Esophagus squamous epithelium (tissue), 5 donors: ENCODE measurements at places on chromosomes 3 and 15.

DNA sequence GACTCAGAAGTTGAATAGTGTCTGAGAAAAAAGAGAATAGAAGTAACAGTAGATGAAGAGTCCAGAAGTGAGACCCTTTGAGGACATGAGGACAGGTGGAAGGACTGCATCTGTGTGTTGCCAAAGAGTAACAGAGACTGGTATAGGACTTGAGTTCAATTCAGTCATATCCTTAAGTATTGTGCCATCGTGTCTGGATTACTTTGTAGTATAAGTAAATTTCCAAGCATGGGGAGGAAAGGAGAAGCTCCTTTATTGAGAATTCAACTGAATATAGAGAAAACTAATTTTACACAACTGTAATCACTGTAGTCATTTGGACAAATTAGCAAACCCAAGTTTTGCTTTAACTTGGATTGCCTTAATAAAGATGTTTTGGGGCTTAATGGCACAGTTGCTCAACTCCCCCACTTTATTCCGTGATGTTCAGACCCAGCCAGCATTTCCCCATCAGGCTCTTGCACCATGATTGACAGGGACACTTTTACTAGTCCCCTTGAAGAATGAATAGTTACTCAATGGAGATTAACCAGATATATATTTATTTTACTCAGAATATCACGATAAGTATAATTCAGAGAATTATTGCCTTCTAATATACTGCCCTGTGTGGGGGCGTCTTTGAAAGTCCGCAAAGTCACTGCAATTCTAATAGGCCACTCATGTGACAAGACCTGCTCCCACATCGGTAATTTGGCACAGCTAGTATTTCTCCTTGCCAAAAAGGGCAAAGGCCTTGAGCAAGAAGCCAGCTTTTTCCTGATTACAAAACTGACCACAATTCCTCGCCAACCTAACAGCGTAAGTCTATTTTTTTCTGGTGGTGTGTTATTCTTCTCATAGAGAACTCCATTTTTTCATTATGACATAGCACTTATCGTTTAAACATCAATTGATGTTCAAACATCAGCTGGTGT, 61.3 kb downstream of the PPARG start:
- DNase-seq = no peak

- no peak for DNase-seq
These were observed 31.6 kb downstream of the MESD start for GRCh38 chr15:80957976-80958375.

GRCh38 chr3:98966862-98967546, 65.5 kb upstream of the DCBLD2 start:
- no peak for DNase-seq

DNA sequence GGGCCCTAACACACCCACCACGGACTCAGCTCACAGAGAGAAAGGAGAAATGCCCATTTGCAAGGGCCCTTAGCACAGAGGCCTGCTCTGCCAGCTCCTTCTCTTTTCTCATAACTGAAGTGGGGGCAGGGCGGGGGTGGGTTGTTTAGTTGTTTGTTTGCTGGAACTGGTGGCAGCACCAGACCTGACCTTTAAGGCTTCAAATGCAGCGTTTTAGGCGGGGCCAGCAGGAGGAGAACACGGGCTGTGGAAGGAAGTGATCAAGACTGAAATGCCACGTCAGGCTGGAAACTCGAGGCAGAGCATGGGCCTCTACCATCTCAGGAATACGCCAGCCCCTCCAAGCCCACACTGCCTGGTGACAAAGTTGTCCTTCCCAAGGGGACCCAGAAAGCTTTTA, 9.3 kb downstream of the CACNA2D2 start:
- no peak for DNase-seq

GRCh38 chr3:135017003-135017893, 222.2 kb downstream of the EPHB1 start:
- no peak for DNase-seq

DNA sequence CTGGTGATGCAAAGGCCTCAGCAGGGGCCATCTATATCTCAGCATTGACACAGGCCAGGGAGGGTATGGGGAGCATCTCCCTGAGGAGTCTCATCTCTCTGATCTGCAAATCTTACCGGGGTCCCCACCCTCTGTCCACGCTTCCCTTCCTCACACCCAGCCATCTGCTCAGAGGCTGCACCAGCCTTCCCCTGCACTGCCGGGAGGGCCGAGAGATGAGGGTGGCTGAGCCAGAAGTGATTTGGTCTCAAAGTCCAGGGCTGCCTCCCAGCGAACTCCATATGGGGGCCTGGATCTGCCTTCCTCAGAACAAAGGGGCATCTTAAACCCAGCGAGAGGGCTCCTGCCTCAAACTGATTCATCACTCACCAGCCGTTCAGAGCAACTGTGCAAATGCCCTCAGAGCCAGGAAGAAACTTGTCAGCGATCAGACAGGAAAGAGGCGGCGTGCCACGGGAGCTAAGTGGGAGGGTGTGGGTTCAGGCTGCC, 4.6 kb downstream of the IGDCC3 start:
- DNase-seq = no peak

DNA sequence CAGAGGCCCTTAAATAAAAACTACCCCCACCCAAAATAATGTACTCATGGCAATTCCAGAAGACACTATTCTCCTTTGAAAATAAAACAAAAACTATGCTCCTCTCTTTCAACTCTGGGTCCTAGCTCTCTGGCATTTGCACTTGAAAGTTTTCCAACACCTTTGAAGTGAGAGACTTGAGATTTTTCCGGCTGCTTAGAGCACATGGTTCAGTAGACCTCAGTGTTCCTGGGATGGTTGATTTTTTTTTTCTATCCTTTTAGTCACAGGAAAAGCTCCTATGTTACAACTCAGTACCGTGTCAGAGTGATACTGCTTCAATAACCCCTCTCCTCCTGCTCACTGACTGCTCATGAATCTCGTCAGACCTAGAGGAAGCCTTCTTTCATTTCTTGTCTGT, 118.3 kb upstream of the TUSC7 start:
- no peak for DNase-seq

DNA sequence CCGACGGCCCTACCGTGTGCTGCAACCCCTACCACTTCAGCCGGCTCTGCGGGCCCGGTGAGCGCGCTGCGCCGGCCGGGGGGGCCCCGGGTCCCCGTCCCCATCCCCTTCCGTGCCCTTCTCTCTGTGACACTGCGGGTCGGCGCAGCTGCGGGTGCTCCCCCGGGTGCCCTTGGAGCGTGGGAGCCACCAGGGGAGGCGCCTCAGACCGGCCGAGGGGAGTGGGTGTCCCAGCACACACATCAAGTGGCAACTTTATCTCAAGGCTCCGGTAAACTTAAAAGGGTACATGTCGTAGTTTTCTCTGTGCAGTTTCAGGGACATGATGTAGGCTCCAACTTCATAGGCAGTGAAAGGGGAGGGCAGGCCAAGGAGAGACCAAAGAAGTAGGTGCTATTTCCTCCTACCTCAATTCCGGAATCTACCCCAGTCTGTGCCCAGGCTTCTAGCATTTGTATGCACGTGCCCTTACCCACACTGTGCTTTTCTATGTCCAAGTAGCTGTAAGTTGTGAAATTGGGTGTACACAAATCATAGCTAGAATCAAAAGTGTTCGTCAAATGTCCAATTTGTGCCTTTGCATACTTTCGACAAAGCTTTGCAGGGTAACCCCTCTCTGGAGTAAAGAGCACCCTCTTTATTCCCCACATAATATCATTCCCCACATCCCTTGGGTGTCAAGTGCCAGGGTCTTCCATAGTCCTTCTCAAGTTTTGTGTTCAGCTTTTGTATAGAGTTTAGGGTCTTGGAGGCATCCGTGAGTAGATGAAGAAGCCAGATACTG, 2.2 kb downstream of the SMAD6 start:
- DNase-seq = no peak

- no peak for DNase-seq
These were observed 3.1 kb upstream of the CERS3 start for GRCh38 chr15:100531823-100532327.

DNA sequence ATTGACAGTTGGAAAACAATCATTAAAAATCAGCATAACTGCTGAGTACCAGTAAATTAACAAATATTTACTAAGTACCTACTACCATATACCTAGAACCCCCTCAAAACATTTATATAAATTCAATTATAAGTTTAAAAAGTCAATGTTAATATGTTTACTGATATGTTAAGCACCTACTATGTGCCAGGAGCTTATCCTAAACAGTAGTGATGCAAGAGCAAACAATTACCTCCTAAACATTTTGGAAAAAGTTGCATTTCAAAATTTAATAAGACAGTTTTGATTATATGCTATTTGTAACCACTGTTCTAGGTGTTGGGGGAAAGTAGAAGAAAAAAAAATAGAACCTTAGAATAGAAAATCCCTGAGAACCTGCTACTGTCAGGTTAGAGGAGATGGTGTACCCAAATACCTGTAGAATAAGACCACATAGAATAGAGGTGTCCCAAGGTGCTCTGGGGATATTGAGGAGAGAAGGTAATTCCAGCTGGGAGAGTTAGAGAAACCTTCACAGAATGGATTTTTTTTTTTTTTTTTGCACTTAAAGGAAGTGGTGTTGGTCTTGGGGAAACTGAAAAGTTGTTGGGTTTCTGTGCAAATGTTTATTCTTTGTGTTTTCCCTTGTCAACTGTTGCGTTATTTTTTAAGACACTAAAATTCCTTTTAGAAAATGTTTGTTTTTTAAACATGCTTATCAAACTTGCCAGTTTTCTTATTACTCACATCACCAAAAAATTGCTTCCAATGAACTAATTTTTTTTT, 16.0 kb downstream of the SNRK start:
- DNase-seq = no peak

DNA sequence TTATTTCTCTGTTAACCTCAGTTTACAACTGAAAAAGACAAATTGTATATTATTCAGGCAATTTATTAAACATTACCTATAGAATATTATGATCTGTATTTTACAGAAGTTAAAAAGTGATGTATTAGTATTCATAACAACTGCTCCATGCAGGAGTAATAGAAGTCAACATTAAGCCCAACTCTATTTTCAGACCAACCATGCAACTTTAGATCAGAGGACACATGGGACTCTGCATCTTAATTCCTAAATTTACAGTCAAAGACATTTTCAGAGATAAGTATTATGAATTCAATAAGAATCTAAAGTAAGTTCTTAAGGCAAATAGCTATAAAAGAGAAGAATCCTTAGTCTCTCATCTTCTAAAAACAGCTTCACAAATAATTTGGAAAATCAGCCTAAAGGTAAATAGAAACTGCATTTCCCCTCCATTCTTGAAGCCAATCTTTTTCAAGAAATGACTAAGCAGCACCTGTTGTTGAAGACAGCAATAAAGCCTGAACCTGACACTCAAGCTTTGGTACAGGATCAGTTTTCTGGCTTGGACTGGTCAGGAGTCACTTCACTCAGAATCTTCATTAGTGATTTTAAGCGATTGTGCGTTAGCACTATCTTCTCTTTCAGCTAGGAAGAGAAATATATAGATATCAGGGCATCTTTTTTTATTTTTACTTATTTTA, 23.0 kb downstream of the OIP5 start:
- no peak for DNase-seq

DNA sequence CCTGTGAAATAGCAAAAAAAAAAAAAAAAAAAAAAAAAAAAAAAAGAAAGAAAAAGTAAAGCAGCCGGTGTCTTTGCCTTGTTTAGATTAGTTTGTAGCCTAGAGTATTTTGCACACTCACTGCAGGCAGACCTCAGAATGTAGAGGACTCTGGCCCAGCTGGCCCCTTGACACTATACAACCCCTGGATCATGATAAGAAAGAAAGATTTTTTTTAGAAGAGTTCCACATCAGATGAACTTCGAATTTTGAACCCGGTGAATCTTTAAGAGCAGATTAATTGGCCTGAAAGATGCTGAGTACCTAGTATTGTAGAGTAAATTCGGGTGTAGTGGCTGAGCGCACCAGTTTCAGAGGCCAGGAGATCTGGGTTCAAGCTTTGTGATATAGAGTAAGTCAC, 727.7 kb upstream of the GOLIM4 start:
- DNase-seq = no peak

DNA sequence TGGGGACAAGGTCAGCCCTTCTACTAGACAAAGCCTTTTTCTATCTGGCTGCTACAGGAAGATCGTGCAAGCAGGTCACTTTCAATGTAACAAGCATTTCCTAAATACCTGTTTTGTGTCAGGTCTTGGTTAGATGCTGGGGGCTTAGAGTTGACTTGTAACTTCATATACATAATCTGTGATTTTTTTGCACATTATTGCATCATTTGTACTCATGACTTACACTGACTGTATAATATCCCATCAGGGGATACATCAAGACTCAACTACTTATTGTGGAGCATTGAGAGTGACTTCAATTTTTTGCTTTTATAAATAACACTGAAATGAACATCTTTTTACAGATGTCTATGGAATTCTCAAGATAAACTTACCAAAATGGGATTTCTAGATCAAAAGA, 68.9 kb downstream of the ABTB1 start:
- DNase-seq = no peak

- DNase-seq = no peak
These were observed 50.1 kb downstream of the HCN4 start for GRCh38 chr15:73318463-73319351.

GRCh38 chr3:21901484-21901883, 150.5 kb upstream of the ZNF385D start:
- DNase-seq = no peak

GRCh38 chr3:184773283-184774186, 38.4 kb upstream of the VPS8 start:
- no peak for DNase-seq

DNA sequence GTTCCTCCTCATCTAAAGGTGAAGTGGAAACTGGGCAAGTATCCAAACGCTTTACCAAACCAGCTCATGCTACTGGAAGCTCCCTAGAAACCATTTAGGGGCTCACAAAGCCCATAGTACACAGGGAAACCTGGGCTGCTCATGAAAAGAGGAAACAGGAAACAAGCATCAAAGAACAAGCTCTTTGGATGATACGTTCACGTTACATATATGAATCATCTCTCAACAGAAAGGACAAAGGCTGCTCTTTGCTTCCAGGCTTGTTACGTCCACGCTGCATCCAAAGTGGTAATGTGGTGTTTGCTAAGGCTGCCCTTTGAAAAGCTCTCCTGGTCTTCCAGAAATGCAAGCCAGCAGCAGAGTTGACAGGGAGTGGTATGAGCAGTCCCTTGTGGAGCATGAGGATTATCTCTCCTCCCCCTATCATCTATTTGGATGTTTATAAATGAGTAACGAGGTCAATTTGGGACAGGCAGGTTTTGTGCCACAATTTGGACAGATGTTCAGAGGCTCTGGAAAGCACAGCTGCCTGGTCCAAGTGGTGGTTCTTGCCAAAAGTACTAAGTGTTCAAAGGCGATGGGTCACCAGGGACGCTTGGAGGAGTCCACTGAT, 98.0 kb upstream of the RORA start:
- no peak for DNase-seq

GRCh38 chr15:81052046-81052445, 51.3 kb downstream of the TLNRD1 start:
- DNase-seq = no peak
